ENCODE measurements at places on chromosomes 3 and 15.

DNA sequence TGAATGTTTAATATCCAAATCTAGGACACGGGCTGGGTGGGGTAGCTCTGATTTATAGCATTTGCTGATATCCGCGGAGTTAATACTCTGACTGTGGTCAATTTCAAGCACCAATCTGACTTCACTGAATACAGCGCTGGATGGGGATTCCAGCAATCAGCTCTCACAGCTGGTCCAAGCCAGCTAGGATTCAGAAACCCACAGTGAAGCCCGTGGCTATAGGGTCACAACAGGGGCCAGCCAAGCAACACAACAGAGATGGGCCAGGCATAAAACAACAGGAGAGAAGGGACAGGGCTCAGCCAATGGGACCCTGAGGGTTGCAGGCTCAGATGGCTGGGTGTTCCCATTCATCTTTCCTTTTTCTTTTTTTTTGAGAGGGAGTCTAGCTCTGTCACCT is 5.4 kb upstream of the LMAN1L start:
- no peak for DNase-seq

DNA sequence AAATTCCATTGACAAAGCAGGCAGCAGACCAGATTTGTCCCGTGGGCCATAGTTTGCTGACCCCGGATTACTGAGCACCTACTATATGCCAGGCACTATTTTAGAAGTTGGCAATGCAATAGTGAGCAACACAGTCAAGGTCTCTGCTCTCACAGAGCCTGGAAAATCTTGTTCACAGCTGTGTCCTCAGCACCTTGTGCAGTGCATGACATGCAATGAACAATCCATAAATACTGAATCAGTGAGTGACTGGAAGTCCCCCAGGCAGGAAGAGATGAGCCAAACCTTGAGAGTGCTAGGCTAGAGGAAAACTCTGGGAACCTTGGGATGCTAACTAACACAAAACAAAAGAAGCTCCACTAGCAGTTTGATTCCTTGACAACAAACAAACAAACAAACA is 14.4 kb downstream of the TM4SF1 start:
- DNase-seq = no peak

GRCh38 chr3:139519998-139520737 is 19.4 kb downstream of the RBP1 start:
- DNase-seq = no peak

GRCh38 chr3:112334691-112335433 is 1.9 kb downstream of the CD200 start:
- DNase-seq = no peak

GRCh38 chr3:187689984-187690383 is 12.4 kb downstream of the RTP2 start:
- no peak for DNase-seq

GRCh38 chr3:186824430-186825139 is 17.9 kb upstream of the ADIPOQ start:
- no peak for DNase-seq

DNA sequence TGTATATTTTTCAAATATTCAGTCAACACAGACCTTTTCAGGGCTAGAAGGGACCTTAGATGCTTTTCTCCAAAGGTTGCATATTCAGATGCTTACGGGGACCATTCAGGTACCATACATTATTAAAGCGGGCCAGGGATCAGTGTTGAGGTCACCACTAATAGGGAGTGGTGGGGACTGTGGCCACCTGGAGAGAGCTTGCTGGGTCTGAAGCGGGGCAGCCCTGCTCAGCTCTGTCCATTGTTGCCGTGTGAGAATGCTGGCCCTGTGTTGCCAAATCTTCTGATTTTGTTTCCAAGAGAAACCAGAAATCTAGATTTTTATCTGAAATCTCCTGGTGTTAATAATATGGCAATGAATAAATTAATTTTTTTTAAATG is 23.7 kb downstream of the ABHD2 start:
- no peak for DNase-seq
